ENCODE measurements at places on chromosomes 5 and 9.

- no peak for DNase-seq
Measured at GRCh38 chr9:94971378-94972131, 245.1 kb downstream of the AOPEP start.

DNA sequence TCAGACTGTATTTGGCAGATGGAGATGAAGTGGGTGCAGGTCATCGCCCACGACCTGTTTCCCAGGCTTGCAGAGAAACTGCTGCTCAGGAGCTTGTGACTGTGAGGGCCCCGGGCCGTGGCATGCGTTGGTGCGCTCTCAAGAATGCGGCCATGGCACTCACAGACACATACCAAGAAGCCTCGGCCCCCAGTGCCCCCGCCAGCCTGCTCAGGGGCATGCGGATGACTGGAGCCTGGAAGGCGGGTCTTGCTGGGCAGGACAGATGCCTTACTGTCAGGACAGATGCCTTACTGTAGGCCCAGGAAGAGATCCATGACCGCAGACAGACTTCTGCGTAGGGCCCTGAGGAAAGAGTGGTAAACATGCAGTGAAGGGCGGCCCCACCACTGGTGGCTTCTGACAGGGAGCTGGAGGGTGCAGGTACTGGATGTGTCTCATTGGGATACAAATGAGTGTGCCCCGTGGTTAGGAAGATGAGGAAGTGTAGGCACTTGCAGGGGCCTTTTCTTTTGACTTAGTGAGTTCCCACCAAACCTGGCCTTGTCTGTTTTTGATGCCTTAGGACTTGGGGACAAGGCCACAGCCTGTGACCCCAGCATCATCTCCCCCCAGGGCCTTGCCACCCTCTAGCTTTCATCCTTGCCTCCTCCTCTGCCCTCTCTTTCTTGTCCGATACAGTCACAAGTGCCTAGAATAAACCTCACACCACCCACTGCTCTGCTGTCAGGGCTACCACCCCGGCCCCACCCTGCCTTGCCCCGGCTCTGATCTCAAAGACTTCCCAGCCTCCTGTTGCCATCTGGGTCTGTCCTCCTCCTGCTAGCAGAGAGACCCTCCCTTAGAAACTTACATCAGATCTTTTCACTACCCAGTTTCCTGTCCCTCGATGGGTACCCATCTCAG, 68.8 kb upstream of the ABL1 start:
- no peak for DNase-seq

GRCh38 chr9:88391236-88391635, 3.0 kb downstream of the SPIN1 start:
- no peak for DNase-seq

DNA sequence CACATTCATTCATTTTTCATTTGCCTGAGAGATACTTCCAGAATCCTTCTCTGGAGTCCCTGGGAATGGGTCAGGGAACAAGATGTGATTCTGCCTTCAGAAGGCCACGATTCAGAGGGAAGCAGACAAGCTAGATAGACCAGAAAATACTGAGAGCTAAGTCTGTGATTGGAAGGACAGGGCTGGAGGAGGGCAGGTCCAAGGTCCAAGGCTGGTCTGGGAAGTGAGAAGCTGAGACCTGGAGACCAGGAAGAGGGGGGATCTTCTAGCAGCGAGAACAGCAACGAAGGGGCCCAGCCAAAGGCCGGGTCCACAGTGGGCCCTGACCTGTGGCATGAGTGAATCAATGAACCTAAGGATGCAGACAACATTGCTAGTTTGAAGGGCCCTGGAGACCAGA, 4.1 kb upstream of the IER5L start:
- no peak for DNase-seq
